Memory B cell (primary cell): ENCODE measurements at places on chromosomes 6 and 20.
A peak's percentile ranks its signal among the peaks of the same experiment; 100 is the strongest.

DNA sequence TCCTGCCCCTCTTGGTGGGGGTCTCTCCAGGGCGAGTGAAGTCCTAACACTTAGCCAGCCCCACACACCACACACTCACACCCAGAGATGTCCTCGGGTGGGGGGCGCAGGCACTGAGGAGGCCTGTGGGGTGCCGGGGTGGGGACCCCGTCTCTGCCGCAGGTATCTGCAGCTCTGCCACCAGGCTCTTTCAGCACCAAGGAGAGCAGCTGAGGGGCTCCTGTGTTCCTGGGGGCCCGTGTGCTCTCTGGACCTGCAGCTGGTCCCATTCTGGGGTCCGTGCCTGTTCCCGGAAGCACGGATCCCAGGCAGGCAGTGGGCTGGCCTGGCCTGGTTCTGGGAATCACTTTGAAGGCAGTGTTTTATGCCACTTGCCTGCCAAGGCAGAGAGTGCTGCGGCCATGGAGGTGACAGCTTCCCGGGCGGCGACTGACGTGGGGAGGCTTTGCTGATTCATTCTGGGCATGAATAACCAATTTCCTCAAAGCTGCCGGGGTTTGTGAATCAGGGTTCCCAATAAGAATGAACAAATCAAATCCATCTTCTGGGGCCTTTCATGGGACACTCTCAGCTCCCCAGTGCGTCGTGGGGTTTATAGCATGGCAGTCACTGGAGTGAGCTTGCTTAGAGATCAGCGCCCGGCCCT, 54.4 kb upstream of the SLCO4A1 start:
- peaks cover 27% of the 10 kb centered on the region for H3K27me3 ChIP-seq
- no peak overlapping the region for H3K4me3 ChIP-seq
- peaks cover 10% of the 10 kb centered on the region for H3K4me1 ChIP-seq
- no peak overlapping the region for H3K27ac ChIP-seq
- no peak for DNase-seq

- no peak overlapping the region for H3K27ac ChIP-seq
- H3K4me1 ChIP-seq, result peaks cover 8% of the 10 kb centered on the region
- no peak for DNase-seq
- peaks cover 4% of the 10 kb centered on the region for H3K27me3 ChIP-seq
Observed at GRCh38 chr6:156593893-156594292, 183.3 kb upstream of the ARID1B start.

DNA sequence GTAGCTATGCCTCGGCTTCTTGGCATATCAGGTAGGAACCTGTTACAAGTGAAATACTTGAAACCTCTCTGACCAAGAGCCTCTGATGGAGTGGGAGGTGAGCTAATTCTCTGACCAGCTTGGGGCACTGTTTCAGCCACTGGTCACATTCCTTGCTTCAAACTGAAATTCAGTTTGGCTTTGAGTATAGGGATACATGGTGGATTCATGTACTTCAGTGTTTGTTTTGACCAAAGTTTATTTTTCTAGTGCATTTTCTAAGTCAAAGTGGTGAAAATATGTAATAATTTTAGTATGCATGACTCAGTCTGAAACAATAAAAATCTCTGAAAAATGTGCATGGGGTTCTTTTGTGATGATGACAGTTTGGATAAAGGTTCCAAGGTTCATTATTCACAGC, 18.6 kb downstream of the TTPAL start:
- peaks cover 25% of the 10 kb centered on the region for H3K36me3 ChIP-seq
- peak overlapping the region; percentile 47 for H3K27ac ChIP-seq
- no peak for DNase-seq
- H3K4me3 ChIP-seq, result no peak overlapping the region

DNA sequence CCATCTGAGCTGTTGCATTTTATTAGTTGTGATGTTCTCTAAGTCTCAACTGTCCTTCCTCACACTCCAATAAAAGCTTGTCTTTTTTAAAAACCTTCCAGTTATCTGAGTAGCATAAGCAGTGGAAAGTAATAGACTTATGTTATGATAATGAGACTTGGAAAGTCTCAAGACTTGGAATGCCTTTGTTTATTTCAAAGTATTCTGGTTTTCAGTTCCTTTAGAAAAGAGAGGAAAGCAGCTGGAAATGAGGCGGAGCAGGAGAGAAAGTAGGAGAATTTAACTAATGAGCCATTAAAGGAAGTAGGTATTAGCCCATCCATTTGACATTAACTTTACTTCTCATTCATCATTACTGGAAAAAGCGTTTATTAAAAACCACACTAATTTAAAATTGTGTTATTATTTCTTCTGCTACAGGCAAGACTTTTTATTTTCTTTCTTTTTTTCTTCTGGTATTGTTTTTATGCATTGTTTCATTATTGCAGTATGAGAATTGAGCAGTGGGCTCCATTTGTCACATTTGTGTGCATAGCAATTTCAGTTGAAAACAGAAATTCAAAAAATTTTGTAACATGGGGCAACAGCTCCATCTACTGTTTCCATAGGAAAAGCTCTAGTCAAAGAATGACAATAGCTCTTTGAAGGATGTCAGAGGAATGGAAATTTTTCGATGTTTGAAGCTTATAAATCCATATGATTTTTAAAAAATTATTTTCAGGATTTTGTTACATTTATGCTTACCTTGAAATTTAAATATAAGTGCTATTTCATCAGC, 194.8 kb downstream of the COL9A1 start:
- peak overlapping the region; percentile 65 for H3K27ac ChIP-seq
- peaks cover 13% of the 10 kb centered on the region for H3K36me3 ChIP-seq
- H3K4me3 ChIP-seq, result no peak overlapping the region
- peaks cover 7% of the 10 kb centered on the region for H3K4me1 ChIP-seq

DNA sequence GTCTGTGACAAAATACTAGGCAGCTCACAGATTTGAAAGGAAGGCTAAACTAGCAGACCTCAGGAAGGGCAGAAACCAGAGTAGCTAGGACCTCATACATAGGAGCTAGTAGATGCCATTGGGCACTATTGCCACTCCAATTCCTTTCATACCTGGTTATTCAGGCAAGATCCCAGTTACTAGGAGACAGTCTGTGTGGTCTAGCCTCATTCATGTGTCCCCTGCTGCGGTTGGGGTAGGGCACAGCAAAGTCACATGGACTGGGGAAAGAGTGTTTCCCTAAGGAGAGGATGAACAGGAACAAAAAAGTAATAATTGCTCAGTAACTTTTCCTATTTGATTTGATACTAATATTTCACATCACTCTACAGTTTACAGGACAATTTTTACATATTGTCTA, 204.6 kb upstream of the HEY2 start:
- no peak for DNase-seq
- no peak overlapping the region for H3K4me3 ChIP-seq
- H3K27ac ChIP-seq, result no peak overlapping the region
- peaks cover 8% of the 10 kb centered on the region for H3K27me3 ChIP-seq

DNA sequence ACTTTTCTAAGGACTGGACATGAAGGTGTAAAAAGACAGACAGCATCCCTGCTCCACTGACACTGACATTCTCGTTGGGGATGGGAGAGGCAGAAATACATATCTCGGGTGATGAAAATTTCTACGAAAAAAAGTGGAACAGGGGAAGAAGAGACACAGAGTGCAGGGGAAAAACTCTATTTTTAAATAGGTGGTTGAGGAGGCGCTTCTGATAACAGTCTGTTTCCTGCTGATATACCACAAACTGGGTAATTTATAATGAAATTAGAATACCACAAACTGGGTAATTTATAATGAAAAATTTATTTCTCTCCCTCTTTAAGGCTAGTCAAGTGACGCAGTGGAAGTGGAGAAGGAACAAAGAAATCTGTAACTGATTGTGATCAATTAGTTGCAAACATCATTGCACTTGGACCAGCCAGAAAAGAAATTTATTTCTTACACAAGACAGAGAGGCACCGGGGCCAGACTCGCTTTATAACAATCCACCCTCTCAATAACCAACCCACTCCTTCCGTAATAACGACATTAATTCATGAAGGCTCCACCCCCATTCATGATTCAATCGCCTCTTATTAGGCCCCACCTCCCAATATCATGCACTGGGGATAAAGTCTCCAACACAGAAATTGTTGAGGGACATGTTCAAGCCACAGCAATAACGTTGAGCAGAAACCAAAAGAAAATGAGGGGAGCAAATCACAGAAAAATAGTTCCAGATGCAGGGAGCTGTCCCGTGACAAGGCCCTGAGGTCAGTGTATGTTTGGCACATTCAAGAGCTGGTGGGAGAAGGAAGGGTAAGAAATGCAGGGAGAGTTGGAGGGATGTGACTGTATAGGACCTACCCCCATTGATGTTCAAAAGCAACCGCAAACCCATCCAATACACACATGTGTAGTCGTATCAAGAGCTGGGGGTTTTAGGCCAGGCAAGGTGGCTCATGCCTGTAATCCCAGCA, 6.6 kb upstream of the SRSF6 start:
- H3K27me3 ChIP-seq, result peaks cover 12% of the 10 kb centered on the region
- H3K36me3 ChIP-seq, result no peaks in the 10 kb centered on the region
- peaks cover 5% of the 10 kb centered on the region for H3K4me1 ChIP-seq
- H3K27ac ChIP-seq, result no peak overlapping the region
- no peak for DNase-seq

GRCh38 chr6:31763619-31763940, 1.1 kb downstream of the SAPCD1 start:
- no peak for DNase-seq
- H3K36me3 ChIP-seq, result peaks cover 22% of the 10 kb centered on the region
- H3K27me3 ChIP-seq, result no peaks in the 10 kb centered on the region
- peaks cover 4% of the 10 kb centered on the region for H3K4me1 ChIP-seq

DNA sequence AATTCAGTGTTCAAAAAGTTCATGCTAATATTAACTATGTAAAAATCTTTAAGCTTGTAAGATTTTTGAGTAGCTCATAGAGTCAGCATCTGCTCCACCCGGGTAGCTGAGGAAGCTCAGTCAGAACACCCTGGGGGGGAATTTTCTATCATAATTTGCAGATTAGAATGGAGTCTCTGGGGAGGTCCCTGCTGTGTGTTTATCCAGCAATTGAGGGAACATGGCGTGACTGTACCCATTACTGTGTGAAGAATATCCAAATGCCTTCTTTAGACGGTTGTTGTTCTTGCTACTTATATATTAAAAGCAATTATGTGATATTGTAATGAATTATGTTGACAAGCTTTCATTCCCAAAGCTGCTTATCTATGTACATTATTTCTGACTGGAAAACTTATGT, 64.8 kb downstream of the AIG1 start:
- no peaks in the 10 kb centered on the region for H3K27me3 ChIP-seq
- no peak overlapping the region for H3K4me3 ChIP-seq
- DNase-seq, result no peak
- H3K4me1 ChIP-seq, result no peaks in the 10 kb centered on the region

DNA sequence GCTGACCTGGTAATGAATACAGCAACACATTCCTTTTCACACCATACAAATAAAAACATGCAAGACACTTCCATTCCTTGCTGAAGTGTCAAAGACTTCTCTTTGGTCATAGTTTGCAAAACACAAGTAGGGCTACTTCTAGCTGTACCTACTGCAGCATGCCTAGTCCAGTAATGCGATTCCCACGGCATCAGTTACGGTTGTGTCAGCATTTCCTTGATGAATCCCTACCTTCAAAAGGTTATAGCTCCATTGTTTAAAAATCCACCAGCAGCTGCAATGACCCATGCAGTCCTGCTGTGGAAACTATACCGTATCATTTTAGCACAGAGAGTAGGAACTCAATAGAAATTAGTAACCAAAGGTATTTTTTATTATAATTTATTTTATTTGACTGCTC, 1371.5 kb downstream of the EPHA7 start:
- H3K4me3 ChIP-seq, result no peak overlapping the region
- no peaks in the 10 kb centered on the region for H3K36me3 ChIP-seq
- no peaks in the 10 kb centered on the region for H3K27me3 ChIP-seq
- no peak for DNase-seq

DNA sequence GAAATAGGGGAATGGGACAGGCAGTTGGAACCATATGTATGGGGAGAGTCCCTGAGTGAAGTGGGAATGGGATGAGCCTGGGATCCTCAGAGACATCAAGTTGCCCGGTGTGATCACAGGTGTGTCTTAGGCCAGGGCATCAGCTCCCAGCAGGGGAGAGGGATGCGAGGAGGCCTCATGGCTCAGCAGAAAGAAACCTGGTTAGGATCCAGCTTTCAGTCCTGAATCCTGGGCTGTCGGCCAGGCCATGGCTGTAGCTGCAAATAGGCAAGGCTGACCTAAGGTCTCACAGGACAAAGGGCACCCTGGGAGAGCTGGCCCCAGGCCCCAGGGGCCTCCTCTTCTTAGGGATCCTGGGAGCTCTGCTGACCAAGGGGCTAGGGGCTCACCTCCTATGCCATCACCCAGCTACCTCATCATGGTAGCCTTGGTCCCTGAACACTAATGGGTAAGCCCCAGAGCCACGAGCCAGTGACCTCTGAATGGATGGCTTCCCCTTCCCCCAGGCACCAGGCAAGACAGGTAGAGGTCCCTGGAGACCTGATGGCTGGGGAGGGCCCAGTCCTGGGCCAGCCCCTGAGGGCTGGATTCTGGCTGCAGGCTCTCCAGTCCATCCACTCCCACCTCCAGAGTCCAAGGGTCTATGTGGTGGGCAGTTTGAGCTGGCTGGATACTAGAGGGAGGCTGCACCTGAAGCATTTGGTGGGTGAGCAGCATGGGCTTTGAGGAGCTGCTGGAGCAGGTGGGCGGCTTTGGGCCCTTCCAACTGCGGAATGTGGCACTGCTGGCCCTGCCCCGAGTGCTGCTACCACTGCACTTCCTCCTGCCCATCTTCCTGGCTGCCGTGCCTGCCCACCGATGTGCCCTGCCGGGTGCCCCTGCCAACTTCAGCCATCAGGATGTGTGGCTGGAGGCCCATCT, at the start of gene SLC22A7:
TSS of gene SLC22A7 (plus strand) at position 617 of the 921 bp plus-strand sequence. CDS start at position 716, 99 bp downstream.
- no peak within 1 kb of the TSS for H3K27ac ChIP-seq
- H3K4me3 ChIP-seq, result no peak within 1 kb of the TSS
- no peak for DNase-seq
- H3K36me3 ChIP-seq, result no peaks in the 10 kb centered on the region
- H3K27me3 ChIP-seq, result peaks cover 8% of the 10 kb centered on the region

DNA sequence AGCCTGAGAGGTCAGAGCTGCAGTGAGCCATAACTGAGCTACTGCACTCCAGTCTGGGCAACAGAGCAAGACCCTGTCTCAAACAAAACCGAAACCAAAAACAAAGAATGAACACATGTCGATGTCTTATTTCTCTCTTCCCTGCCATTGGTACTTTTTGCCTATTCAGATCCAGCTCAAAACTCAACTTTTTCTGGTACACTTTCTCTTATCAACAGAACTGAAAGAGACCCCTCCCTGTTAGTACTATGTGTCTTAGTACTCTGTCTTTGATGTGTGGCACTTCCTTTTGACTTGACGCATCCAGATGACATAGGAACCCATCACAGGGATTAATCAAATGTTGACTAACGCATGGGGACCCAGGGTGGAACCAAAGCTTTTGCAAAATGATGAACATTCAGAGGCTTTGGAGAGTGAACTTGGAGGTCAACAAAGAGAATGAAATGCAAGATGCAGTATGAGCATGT, 44.8 kb downstream of the AKAP12 start:
- peaks cover 5% of the 10 kb centered on the region for H3K27me3 ChIP-seq
- peaks cover 9% of the 10 kb centered on the region for H3K4me1 ChIP-seq
- peak overlapping the region; percentile 82 for H3K27ac ChIP-seq
- no peaks in the 10 kb centered on the region for H3K36me3 ChIP-seq
- peak overlapping the region; percentile 86 for H3K4me3 ChIP-seq
- no peak for DNase-seq

GRCh38 chr20:47359530-47360296, 3.2 kb upstream of the ZMYND8 start:
- DNase-seq, result no peak
- no peaks in the 10 kb centered on the region for H3K36me3 ChIP-seq
- no peaks in the 10 kb centered on the region for H3K27me3 ChIP-seq

- H3K27ac ChIP-seq, result no peak overlapping the region
- no peaks in the 10 kb centered on the region for H3K36me3 ChIP-seq
- DNase-seq, result no peak
- no peaks in the 10 kb centered on the region for H3K4me1 ChIP-seq
- H3K27me3 ChIP-seq, result peaks cover 17% of the 10 kb centered on the region
Observed at GRCh38 chr6:100447081-100447899, 17.4 kb downstream of the SIM1 start.
